ENCODE measurements at places on chromosomes 4 and X. TPM values are rescaled to one million over a fixed set of nuclear protein-coding genes. Genes with fewer than 3 reads are reported as not detected.

Gene FAM241A
- 1.1 TPM for total RNA-seq

Gene NEUROG2
- total RNA-seq, result not detected

DNA sequence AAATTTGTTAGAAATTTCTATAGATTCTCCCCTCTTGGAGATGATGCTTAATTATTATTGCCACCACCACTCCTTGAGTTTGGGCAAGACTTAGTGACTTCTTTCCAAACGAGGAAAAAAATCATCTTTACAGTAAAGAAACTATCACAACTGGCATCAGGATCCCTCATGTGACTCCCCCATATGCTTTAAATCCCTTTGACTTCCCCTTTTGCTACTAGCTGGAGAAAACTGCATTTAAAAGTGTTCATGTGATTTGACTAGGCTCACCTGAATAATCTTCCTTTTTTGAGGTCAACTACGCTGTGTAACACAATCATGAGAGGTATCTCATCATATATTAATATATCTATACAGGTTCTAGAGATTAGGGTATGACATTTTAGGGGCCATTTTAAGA, 30.3 kb upstream of the ENOX2 start:
- H3K4me1 ChIP-seq, result no peaks in the 10 kb centered on the region
- no peak for DNase-seq
- H3K27me3 ChIP-seq, result no peaks in the 10 kb centered on the region
- no peaks in the 10 kb centered on the region for H3K36me3 ChIP-seq
- no peak overlapping the region for H3K27ac ChIP-seq
- H3K4me3 ChIP-seq, result no peak overlapping the region

GRCh38 chrX:40290517-40290916, 192.8 kb upstream of the BCOR start:
- no peak for DNase-seq
- no peaks in the 10 kb centered on the region for H3K36me3 ChIP-seq
- no peak overlapping the region for H3K4me3 ChIP-seq

DNA sequence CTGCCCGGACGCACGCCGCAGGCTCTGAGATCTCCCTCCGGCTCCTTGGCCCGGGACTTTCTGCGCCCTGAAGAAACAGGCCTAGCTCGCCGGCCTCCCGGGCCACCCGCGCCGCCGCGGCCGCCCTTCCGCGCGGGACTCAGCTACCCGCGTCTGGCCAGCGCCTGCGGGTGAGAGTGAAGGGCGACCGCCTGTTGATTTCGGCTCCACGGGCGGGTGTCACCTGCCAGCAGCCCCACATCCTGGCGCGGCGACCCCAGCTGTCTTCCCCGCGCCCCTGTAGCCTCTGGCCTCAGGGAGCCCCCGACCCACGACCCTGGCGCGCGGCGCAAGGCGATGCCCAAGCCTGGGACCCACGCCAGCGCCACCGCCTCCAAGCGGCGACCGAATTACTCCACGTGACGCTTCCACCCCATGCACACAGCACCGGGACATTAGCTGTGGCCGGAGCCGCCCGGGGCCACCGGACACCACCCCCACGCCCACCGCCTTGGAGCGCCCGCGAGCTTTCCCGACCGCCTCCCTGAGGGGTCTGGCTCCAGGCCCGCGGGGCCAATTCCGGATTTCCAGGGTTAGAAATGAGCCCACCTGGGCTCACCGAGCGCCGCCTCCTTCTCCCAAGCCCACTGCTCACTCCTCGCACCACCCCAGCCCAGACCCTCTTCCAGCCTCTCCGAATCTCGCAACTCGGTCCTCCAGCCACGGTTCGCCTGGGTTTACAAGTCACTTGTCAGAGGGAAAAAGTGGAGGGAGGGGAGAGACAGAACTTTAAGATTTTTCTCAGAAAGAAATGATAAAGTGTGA, 10.2 kb downstream of the ARX start:
- no peaks in the 10 kb centered on the region for H3K36me3 ChIP-seq
- peaks cover 17% of the 10 kb centered on the region for H3K4me1 ChIP-seq
- H3K27me3 ChIP-seq, result peaks cover 16% of the 10 kb centered on the region
- H3K4me3 ChIP-seq, result no peak overlapping the region
- no peak overlapping the region for H3K27ac ChIP-seq

DNA sequence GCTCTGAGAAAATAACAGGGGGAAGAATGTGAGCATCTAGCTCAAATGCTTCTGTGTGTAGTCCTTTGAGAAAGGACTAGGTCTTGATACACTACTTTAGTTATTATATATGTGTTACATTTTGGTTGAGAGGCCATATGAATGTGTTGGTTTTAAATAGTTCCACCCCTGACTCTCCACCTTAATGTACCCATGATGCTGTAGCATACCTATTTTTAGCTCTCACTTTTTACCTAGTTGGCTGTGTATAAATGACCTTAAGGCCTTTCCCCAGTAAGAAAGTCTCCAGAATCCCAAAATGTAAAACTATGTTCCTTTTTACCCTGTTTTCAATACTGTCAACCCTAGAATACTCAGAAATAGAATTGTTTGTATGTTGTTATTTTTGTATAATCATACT, 20.0 kb upstream of the NPNT start:
- DNase-seq, result no peak
- H3K36me3 ChIP-seq, result no peaks in the 10 kb centered on the region
- H3K27ac ChIP-seq, result no peak overlapping the region

- no peak for DNase-seq
- H3K27me3 ChIP-seq, result no peaks in the 10 kb centered on the region
- H3K4me3 ChIP-seq, result no peak overlapping the region
- no peaks in the 10 kb centered on the region for H3K36me3 ChIP-seq
Observed at GRCh38 chr4:111755571-111755970, 389.7 kb upstream of the FAM241A start.

Data from liver (tissue), 10 donors.